ENCODE measurements at places on chromosomes 2 and 18.

GRCh38 chr18:74268933-74269620, 22.7 kb downstream of the CYB5A start:
- no peak for DNase-seq

GRCh38 chr2:71417300-71418202, 35.8 kb upstream of the DYSF start:
- no peak for DNase-seq

DNA sequence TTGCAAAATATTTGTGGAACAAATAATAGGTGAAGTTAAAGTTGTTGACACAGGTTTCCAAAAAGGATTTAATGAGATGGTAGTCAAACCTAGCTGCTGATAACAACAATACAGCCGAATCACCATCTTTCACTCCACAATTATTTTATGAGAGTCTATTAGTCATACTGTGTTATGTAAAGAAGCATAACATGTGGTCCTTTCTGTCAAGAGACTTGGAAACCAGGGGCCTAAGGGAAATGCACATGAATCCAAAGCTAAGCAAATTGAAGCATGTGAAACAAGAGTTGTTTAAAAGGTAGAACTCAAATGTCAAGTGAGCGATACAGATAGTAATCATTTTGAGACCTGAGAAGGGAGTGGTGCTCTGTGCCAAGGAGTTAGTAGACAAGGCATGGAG, 16.0 kb downstream of the CD28 start:
- no peak for DNase-seq

DNA sequence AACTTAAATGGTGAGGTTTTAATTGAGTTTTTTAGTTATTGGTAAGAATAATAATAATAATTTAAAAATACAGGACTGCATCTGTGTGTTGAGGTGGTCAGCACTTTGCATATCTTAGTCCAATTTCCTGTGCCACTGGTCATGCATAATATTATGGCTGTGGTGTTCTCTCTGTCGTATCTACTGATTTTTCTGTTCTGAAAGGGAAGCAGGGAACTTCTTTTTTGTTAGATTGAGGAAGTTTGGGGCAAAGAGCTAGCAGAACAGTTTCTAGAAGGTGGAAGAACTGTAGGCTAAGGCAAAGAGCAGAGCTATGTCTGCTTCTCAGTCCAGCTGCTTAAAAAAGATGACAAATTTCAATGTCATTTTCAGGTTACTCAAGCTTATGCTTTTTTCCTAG, 74.3 kb downstream of the XRCC5 start:
- DNase-seq, result no peak

- DNase-seq, result no peak
Measured at GRCh38 chr2:109702250-109702985, 88.3 kb downstream of the SOWAHC start.

DNA sequence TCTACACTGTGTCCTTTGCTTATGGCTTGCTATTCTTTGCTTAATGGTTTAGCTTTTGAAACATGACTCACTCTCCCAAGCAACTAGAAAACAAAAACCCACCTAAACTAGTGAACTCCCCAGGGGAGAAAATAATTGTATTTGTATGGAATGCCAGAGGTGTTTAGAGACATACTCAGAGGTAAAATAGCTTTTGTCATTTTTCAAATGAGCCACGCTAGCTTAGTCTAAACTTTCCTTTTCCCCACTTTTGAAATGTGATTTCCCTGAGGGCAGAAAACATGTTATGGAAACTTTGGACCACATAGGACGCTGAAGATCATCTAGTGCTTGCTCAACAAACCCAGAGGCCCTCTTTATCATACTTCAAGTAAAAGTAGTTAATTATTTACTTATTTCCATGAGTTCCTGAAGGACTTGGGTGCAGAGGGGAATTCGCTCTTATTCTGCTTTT, 16.5 kb upstream of the CYTIP start:
- DNase-seq, result no peak

DNA sequence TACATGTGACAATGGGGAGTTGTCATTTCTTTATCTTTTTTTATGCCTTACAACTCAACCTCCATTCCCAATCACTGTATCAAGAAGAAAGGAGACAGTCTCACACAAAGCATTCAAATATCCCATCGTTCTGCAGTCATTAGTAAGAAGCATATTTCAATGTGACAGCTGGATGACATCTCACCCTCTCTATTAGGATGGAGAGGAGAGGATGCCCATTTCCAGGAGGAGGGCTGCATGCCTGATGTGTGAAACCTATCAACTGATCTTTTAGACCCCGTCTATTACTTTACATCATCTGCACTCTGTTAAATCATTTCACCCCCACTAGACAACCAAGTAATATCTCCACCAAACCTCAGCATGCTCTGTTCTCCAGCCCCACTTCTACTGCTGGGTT, 292.7 kb upstream of the CHAC2 start:
- DNase-seq, result no peak

GRCh38 chr2:9467687-9468086, 6.7 kb upstream of the IAH1 start:
- no peak for DNase-seq

DNA sequence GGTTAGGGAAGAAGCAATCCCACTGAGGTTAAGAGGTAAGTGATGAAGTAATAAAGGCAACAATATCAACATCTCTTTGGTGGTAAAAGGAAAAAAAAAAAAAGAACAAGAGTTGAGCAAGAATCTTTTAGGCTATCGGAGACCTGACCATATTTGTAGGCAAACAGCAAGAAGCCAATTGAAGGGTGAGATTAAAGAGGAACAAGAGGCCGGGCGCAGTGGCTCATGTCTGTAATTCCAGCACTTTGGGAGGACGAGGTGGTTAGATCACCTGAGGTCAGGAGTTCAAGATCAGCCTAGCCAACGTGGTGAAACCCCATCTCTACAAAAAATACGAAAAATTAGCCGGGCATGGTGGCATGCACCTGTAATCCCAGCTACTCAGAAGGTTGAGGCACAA, 11.3 kb downstream of the VPS54 start:
- DNase-seq, result no peak

DNA sequence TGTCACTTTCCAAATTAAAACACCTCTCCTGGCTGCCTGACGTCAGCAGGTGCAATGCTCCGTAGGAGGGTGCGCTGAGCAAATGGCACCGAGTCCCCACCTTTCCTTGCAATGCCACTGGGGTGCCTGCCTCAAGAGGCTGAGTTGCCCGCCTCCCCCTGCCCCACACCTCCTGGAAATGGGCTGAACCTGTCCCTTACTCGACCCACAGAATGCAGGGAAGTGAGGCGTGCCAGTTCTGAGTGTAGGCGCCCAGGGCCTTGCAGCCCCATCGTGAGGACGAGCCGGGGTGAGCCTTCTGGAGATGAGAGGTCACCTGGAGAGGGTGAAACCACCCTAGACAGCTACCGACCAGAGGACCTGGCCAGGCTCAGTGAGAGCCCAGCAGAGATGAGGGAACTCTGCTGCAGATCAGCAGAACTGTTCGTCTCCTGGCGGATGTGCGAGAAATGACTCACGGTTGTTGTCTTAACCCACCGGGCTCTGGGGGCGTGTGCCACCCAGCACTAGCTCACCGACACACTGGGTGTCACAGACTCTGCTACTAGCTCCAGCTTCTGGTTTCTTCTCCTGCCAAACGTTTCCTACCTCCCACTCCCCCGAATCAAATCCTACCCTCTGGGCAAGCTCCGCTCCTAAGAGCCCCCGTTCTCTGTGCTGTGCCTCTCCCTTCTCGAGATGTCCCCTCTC, 168.7 kb upstream of the HDAC4 start:
- DNase-seq, result no peak

GRCh38 chr2:221370857-221371211, 201.3 kb downstream of the EPHA4 start:
- no peak for DNase-seq

DNA sequence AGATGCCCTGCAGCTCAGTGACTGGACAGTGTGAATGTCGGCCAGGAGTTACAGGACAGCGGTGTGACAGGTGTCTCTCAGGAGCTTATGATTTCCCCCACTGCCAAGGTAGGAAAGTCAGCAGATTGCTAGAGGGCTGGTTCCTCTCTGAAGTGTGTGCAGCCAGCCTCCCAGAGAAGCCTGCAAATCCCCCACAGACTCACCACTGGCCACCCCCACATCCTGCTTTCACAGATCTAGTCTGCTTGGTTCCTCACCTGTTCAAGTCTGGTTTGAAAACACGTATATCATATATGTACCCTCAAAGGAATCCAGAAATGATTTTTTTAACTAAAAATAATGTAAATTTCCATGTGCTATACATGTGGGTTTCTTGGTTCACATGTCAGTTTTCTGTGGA, 121.1 kb downstream of the LAMA3 start:
- no peak for DNase-seq

DNA sequence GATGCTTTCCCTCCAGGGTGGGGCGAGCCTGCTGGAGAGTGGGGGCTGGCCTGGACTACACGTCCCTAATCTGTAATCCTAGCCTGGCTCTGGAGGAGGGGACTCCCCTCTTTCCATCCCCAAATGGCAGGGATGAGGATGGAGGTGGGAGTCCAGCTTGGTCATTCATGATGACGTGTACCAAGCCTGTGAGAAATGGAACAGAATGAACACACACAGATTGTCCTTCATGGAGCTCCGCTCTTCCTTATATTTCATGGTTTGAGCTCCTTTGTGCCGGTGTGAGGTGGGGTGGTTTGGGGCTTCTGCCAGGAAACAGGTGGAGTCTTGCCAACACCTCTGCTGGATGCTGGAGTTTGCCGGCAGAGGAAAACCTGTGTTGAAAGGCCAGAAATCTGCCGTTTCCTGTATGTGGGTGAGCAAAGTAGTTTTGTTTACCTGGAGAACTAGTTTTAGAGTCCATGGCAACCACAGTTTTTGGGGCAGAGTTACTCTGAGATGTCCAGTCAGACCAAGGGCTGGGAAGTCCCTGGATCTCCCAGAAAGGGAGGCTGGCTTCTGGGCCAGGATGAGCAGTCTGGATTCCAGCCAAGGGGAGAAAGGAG, 417.6 kb upstream of the MEX3C start:
- no peak for DNase-seq

GRCh38 chr18:35662293-35663062, 80.9 kb downstream of the GALNT1 start:
- no peak for DNase-seq

- DNase-seq, result no peak
Measured at GRCh38 chr2:227256605-227257004, 68.4 kb upstream of the MFF start.

GRCh38 chr2:181738074-181738473, 57.8 kb upstream of the NEUROD1 start:
- DNase-seq, result no peak

- no peak for DNase-seq
Measured at GRCh38 chr2:69386360-69386759, 667 bp downstream of the GFPT1 start.

DNA sequence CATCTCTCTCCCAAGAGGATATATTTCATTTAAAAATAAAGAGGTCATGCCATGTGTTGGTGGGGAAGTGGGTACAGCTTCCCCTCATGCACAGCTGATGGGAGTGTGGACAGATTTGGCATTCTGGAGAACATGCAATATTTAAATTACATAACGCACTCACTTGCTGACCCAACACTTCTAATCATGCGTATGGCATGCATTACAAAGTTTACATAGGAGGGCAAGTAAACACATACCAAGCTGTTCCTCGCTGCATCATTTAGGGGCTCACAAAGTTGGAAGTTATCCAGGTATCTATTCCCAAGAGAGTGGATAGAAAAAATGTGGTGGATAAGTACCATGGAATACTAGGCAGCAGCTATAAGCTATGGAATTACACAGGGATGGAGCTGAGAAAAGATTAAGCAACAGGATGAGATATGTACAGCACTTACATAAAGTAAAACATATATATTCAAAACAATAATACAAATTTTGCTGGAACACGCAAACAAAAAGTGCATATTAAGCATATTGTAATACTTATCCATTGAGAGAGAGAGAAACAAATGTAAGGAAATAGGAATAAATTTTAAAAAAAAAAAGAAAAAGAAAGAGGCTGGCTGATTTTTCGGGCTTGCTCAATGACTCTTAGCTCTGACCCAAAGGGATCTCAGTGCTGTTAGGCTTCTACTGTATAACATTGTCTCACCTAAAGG, 11.0 kb downstream of the CYP1B1 start:
- DNase-seq, result no peak

DNA sequence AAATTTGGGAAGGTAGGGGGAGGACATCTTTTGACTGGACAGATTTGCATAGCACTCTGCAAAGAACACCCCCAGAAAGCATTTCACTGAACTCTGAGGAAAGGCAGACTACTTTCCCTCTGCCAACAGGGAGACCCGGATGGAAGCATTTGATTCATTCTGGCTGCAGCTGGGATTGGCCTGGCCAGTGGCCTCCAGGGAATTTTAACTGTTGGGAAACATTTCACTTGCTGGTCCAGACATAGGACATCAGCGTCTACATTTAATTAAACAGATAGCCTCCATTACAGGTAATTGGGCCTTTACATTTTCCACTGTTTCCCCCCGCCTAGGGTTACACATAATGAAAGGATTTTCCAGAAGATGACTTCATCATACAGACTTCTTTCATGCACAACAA, 92.8 kb downstream of the MARCHF4 start:
- DNase-seq, result no peak

GRCh38 chr2:240574386-240575100, 6.3 kb downstream of the RNPEPL1 start:
- no peak for DNase-seq

DNA sequence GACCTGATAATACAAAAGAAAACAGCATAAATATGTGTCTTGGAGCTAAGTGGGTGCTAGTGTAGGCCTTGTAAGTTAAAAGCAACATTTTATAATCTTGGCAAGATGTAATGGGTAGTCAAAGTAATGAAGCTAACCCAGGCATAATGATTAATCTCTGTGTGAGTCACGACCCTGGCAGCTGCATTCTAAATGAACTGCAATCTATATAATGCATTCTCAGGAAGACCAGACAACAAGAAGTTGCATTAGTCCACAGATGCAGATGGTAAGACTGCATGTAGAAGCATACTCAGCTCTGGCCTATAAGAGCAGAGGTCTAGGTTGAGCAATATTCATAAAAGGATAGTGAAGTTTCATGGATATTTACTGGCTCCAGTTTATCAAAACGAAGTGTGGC, 85.6 kb upstream of the ETAA1 start:
- no peak for DNase-seq

- no peak for DNase-seq
Measured at GRCh38 chr2:27092696-27093429, 6.3 kb downstream of the KHK start.

GRCh38 chr18:22171258-22172119, 2.1 kb downstream of the GATA6 start:
- no peak for DNase-seq

DNA sequence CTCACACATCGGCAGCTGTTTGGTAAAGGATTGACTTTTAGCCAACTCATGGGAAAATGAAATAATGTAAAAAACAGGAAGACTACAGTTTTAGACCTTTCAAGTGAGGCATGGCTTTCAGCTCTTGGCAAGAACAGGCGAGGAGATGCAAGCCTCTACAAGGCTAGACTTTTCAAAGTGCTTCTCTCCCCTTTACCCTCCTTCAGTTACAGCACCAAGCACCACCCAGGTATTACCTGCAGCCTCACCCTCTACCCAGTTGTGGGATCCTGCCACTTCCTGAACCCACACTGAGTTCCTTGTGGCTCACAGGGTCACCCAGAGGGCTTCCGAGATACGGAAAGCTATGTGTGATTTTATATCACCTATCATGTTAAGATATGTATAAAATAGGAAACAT, 14.7 kb downstream of the UGT1A10 start:
- no peak for DNase-seq

All from stimulated activated CD8-positive, alpha-beta memory T cell treated with anti-CD3 and anti-CD28 coated beads, Interleukin-15, amount 100 ng/mL, for 1 hour (primary cell).